Neural crest cell (in vitro differentiated cells): ENCODE measurements at places on chromosomes 2 and 18. TPM values are rescaled to one million over a fixed set of nuclear protein-coding genes. Genes with fewer than 3 reads are reported as not detected.

- no peak for DNase-seq
Measured at GRCh38 chr2:74039611-74040010, 54.9 kb downstream of the TET3 start.

DNA sequence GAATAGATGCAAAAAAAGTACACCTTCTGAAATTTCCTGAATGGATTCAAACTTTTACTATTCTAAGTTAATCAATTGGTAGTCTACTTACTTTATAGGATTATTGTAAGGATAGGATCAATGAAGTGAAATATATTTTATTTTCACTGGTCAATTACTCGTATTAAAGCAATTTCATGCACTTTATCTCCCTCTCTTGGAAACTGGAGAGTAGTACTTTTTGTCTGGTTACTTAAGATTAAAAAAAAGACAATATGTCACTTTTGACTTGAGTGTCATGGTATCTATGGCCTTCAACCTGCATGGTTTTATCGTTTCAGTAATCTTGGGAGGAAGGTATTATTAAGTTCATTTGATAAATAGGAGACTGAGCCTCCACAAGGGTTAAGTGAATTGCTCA, 1.0 kb upstream of the KYNU start:
- no peak for DNase-seq

DNA sequence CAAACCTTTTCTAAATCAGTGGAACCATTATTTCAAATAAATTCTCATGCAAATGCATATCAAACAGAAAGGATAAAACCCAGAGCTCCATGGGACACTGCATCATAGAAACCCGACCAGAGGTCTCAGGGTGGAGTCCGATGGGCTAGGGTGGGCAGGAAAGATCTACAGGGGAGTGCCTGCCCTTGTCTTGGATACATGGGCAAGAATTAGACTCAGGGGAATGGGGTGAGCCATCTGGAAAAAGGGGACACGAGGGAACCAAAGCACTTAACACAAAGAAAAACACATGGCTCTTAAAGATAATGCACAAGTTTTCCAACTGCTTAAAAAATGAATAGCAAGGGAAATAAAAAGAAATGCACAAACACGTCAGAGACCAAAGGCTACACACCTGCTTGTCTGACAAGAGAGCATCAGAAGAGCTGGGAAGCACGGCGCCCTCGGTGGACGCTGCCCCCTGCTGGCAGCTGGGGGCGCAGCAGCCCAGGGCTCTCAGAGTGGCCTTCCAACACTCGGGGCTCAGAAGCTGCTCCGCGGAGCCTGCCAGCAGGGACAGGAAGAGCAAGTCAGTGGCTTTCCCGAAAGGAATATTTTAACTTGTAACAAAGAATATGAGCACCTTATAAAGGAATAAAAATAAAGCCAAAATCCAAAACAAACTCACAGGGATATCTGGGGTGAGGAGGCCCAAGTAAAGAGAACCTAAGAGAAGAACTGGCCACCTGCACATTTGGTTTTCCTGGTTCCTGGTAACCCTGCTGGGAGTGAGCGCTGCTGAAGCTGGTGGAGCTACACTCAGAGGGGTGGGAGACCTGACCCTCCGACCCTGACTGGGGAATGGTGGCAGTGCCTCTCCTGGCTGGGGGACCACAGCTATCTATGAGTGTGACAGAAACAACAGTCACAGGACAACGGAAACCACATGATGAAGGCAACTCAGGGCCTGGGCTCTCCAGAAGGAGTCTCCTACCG, 54.5 kb downstream of the SIGLEC15 start:
- peak; percentile 77 for DNase-seq

GRCh38 chr18:32300914-32301313, 111.1 kb downstream of the MEP1B start:
- no peak for DNase-seq

GRCh38 chr18:30277676-30278075, 764.9 kb downstream of the DSC3 start:
- DNase-seq = no peak

- no peak for DNase-seq
Measured at GRCh38 chr2:210162466-210163124, 8.6 kb downstream of the KANSL1L start.

DNA sequence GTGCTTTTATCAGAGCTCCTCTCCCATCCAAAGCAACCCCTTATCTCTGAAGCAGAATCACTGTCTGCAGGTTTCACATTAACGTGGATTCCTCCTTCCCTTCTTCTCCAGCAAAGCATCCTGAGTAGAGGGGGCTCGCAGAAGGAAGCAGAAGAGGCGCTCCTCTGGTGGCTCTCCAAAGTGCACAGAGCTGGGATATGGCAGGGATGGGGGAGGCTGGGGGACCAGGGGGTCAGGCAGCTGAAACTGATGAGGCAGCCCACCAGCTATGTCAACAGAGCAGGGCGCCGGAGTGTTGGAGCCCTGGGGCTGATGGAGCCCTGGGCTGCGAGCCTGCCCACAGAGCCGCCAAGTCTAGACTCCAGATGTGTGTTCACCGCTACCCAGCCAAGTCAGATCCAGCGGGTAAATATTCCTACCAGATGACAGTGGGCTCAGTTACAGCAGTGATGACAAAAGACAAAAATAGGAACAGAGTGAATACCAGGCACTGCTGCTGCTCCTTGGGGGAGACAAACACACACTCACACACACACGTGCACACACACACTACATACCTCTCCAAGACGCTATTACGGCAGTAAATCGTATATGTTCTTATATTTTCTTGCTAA, 678.3 kb upstream of the ID2 start:
- no peak for DNase-seq

GRCh38 chr2:113337809-113338208, 59.1 kb upstream of the PAX8 start:
- no peak for DNase-seq

DNA sequence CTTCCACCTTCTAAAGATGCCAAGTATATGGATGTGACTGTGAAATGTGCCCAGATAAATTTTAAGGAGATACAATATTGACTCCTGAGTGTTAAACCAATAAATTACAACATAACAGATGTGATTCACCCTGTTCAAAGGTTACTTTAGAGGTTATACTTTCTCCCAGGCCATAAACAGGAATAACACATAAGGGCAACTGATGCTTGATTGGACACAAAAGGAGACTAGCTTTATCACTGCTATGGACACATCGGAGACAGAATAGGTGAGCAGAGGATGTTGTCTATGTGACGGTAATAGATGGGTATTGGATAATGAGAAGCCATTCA, 31.9 kb upstream of the SLC25A52 start:
- no peak for DNase-seq

Gene ALPG
- not detected in 2 replicates for total RNA-seq

GRCh38 chr2:45684756-45685155, 33.3 kb downstream of the PRKCE start:
- no peak for DNase-seq

Gene APLF
- total RNA-seq = 6.9 and 7.3 TPM in 2 replicates

GRCh38 chr2:32064021-32064601, 755 bp downstream of the SPAST start:
- no peak for DNase-seq

Gene DYSF
- total RNA-seq = 2.2 and 2.4 TPM in 2 replicates

Gene PAIP2B
- total RNA-seq = 6.5 and 7.4 TPM in 2 replicates

DNA sequence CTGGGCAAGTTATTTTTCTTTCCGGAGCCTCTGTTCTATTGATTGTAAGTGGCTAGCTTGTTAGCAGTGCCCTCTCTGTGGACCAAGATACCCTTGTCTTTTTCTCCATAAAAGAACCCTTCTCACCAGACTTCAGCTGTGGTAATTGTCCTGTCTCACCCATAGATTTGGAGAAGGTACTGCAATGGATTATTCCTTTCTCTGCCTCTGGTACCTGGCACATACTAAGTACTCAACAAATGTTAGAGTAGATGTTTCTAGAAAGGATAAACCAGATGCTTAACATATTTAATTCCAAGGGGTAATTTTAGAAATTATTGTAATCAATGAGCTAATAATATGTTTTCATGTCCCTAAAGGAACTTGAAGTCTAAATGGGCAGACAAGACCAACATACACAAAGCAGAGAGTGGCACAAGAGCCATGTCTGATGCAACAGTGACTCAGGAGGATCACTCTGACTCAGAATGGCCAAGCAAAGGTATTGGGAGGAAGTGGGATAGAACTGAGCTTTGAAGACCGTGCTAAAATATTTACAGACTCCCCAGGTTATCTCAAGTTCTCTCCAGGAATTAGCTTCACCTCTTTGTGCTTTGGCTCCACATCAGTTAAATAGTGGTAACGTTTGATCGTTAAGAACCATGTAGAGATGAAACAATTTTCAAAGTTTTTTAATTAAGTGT, 129.7 kb upstream of the OSR1 start:
- DNase-seq = no peak

Gene ERBB4
- 10.2 and 11.0 TPM in 2 replicates for total RNA-seq

DNA sequence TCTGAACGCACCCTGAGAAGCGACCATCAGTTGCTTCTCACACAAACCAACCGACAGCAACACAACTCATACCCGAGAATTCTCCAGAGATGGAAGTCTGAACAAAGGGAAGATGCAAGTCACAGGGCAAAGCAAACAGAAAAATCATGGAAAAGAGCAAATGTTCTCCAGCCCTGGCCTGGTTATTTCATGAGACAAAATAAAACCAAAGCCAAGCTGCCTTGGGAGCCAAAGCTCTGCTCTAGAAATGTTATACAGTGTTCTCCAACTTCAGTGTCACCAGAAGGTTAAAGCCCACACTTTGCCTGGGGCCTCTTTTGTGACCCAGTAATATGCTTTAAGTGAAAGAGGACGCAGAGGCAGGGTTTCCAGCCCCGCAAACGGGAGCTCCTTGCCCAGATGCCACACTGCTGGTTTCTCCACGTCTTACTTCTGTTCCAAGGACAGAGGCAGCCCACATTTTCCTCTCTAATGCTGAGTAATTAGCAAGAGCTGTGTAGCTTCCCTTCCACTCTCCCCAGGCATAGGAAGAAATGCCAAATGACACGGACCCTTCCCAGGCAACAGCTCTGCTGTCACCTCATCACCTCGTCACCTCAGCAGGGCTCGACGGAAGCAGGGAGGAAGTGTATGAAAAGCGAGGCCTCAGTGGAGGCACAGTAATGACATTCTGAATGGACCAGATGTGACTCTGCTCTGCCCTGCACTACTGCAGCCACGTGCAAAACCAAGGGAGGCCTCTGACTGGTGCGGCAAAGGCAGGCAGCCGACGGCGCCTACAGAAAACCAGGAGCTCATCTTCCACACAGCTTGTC, 64.7 kb downstream of the FBXO15 start:
- DNase-seq = no peak

DNA sequence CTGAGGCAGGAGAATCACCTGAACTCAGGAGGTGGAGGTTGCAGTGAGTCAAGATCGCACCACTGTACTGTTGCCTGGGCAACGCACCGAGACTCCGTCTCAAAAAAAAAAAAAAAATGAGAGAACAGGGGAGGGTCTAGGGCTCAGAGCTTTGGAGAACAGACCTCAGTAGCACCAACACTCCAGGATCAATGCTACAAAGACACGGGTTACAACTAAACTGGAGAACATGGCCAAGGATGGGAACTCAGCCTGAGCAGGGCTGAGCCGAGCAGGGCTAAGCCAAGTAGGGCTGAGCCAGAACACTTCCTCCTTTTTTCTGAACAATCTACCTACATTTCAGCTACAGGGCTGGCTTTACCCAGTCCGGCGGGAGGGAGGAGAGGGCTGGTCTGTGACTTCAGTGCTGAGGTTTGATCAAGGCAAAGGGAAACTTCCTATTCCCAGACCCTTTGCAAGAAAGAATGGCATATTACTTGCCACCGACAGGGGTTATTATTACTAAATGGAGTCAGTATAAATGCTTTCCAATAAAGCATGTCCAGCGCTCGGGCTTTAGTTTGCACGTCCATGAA, 2.9 kb upstream of the CASP8 start:
- no peak for DNase-seq

Gene IL36RN
- not detected in 2 replicates for total RNA-seq
